ENCODE measurements at places on chromosomes 7 and 10.

DNA sequence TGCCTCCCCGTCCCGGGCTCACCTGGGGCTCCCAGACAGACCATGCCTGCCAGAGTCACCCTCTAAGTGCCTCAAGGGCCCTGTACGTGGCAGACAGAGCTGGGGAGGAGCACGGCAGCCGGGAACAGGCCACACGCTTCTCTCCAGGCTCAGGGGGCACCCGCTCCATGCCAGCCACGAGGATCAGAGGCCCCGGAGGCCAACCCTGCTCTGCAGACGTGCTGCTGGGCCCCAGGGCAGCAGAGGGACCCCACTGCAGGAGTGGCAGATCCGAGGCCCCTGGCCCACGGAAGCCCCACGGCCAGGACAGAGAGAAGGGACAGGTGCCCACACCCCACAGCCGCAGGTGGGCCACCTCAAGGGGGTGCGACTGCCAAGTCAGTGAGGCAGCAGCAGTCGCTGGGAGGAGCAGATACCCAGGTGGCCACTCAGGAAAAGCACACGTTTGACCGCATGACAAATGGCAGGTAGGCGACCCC lies 58.4 kb upstream of the TNRC18 start:
- DNase-seq, result no peak

- no peak for DNase-seq
These were observed 1.1 kb downstream of the RSU1 start for GRCh38 chr10:16816171-16816570.

GRCh38 chr7:147541261-147541660 lies 1049.3 kb upstream of the C7orf33 start:
- DNase-seq, result no peak

GRCh38 chr7:5484921-5485320 lies 61.3 kb upstream of the TNRC18 start:
- DNase-seq, result no peak

GRCh38 chr7:151390598-151391357 lies 19.1 kb downstream of the WDR86 start:
- no peak for DNase-seq

GRCh38 chr7:83691095-83691494 lies 42.2 kb upstream of the SEMA3E start:
- DNase-seq, result no peak

- no peak for DNase-seq
These were observed 96.4 kb downstream of the CREM start for GRCh38 chr10:35223016-35223415.

DNA sequence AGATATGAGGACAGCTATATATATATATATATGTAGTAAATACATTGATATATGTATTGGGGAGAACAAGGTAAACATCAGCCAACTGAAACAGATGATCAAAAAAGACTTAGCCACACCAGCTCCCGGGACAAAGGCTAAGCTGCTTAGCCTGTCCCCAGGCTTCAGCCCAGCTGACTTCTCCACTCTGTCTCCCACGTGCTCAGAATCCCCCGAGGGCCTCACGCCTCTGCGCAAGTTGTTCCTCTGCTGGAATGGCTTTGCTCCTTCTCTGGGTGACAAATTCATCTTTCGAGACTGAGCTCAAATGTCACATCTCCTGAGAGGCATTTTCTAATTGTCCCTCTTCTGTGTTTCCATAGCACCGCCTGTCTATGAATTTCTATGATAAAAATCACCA lies 8.6 kb upstream of the INSIG1 start:
- DNase-seq, result no peak

DNA sequence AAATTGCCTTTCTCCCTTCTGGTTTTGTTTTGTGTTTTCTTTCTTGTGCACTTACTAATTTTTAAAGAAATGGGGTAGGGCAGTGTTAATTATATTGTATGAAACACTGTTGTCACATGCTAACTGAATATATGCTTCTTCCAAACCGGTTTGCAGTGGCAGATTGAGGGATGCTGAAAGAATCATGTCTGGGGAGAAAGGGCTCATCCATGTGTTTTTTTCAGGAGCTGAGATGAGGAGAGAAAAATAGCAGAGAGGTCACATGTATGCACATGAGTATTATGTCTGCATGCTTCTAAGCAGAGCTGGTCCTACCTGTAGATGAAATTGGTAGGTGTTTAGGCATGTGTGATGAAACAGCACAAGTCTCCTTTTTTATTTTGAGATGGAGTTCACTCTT lies 17.0 kb downstream of the SORCS3 start:
- no peak for DNase-seq

DNA sequence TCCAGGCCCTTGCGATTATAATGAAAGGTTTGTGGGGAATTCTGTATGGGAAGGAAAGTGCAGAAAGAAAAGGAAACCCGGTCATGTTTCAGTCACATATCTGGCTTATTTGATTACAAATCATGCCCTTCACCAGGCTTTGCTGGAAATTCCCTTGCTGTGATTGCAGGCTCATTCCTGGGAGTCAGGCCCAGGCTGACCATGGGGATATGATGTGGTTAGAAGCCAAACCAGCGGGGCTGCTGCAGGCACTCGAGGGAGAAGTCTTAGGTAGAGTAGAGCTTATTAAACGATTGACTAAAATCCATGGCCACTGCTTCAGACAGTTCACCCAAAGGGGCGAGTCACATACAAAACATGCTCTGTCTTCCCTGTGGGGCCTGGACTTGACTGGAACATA lies 16.2 kb downstream of the PKD1L1 start:
- DNase-seq, result no peak
